Activated CD4-positive, alpha-beta T cell treated with anti-CD3 and anti-CD28 coated beads, Interleukin-2, Interleukin-4, amounts not matched to agents 100 ng/mL and 50 ng/mL, durations not matched to agents 16 hours and 8 hours (primary cell): ENCODE measurements at places on chromosomes 1 and 21.

GRCh38 chr21:43611598-43612369 is 47.5 kb downstream of the HSF2BP start:
- peak; percentile 13 for DNase-seq

- no peak for DNase-seq
Measured at GRCh38 chr1:110230381-110231199, 20.5 kb downstream of the KCNC4 start.

DNA sequence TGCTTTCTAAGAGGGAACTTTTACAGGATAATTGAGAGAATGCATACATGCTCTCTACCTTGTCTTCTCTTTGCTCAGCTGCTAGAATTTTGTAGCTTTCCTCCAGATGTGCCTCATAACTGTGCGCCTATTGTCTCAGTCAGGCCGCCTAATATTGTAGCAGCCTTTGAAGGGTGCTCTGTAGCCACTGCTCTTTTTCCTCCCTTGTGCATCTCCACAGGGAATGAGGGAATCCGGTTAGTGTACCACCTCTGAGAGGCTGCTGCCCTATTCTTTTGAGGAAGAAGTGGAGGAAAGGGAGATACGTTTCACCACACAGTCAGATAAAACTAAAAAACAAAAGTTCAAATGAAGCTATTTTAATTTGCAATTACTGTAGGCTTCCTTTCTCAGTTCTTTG is 22.8 kb downstream of the TTC3 start:
- no peak for DNase-seq

DNA sequence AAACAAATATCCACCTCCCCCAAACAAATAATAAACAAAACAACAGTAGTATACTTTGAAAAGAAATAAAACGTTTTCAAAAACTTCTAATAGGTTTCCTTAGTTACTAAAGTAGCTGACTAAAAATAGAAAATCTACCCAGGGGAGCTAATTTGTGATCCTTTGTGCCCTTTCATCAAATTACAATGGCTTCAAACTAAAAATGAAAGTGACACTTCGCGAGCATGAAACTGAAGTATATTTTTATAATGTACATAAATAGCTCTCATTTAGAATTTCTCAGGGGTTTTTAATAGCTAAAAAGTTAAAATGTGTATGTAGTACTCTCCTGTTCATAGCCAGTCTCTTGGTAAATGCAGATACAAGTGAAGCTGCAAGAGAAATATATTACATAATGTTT is 78.4 kb downstream of the BRINP3 start:
- DNase-seq, result no peak

- no peak for DNase-seq
Measured at GRCh38 chr1:13593511-13594131, 10.0 kb downstream of the PDPN start.

- DNase-seq, result no peak
Measured at GRCh38 chr1:41014871-41015270, 6.7 kb downstream of the SLFNL1 start.

- DNase-seq, result no peak
Measured at GRCh38 chr21:32562915-32563314, 22.4 kb downstream of the TCP10L start.

GRCh38 chr1:29310616-29311180 is 74.4 kb downstream of the PTPRU start:
- no peak for DNase-seq

GRCh38 chr1:37034121-37035013 is at the start of gene GRIK3:
GRIK3 (minus strand) TSS chr1:37034515; CDS start chr1:37034108, 407 bp downstream.
- DNase-seq, result no peak

DNA sequence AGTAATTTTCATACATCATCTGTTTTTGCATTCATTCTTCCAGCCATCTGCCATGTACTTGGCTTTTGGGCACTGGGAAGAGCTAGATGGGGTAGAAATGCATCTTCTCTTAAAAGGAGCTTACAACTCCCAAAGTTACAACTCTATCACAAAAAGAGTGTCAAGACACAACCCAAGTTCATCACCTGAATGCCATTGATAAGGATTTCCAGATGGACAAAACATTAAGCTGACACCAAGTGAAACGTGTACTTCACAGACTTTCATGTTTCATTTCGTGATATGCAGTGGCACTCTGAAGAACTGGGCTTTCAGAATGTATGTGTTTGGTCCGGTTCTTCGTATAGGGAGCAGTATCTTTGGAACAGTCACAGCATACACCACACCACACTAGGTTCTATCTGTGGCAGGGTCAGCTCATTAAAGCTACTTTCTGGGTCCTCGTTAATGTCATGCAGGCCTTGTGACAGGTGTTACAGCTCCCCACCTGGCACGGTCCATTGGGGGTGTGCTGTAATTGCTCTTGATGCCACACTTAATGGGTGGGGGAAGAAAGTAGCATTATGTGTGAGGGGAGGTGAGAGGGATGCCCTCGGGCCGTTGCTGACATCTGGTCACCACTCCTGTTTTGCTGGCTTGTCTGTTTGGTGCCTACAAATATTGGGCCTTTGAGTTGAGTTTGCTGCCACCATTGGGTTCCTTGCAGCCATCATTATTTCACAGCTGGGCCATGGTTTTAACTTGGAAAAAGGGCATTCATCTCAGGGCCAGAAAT is 164.9 kb downstream of the NFIA start:
- peak; percentile 11 for DNase-seq

DNA sequence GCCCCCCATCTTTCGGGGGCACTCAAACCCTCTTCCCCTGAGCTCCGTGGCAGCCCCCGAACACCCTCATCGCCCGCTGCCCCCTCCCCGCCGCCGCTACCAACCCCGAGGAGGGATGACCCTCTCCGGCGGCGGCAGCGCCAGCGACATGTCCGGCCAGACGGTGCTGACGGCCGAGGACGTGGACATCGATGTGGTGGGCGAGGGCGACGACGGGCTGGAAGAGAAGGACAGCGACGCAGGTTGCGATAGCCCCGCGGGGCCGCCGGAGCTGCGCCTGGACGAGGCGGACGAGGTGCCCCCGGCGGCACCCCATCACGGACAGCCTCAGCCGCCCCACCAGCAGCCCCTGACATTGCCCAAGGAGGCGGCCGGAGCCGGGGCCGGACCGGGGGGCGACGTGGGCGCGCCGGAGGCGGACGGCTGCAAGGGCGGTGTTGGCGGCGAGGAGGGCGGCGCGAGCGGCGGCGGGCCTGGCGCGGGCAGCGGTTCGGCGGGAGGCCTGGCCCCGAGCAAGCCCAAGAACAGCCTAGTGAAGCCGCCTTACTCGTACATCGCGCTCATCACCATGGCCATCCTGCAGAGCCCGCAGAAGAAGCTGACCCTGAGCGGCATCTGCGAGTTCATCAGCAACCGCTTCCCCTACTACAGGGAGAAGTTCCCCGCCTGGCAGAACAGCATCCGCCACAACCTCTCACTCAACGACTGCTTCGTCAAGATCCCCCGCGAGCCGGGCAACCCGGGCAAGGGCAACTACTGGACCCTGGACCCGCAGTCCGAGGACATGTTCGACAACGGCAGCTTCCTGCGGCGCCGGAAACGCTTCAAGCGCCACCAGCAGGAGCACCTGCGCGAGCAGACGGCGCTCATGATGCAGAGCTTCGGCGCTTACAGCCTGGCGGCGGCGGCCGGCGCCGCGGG is 837 bp downstream of the FOXD3 start:
- peak; percentile 23 for DNase-seq

DNA sequence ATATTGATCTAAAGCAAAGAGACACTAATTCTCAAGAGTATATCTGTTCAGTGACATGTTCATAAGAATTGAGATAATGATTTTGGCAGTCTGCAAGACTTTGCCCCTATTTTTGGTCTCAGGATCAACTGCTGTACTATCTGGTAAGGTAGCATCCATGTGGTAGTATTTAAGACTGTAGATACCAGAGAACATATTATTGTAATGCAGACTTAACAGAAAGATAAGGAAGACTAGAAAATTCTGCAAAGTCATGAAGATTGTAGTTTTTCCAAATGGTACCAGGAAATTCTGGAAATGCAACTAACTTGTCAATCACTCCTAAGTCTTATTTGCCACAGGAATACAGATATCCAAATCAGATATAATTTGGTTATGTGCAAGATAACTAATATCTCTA is 35.1 kb downstream of the RNF2 start:
- DNase-seq, result no peak

GRCh38 chr1:223052462-223052861 is 90.6 kb downstream of the TLR5 start:
- no peak for DNase-seq

DNA sequence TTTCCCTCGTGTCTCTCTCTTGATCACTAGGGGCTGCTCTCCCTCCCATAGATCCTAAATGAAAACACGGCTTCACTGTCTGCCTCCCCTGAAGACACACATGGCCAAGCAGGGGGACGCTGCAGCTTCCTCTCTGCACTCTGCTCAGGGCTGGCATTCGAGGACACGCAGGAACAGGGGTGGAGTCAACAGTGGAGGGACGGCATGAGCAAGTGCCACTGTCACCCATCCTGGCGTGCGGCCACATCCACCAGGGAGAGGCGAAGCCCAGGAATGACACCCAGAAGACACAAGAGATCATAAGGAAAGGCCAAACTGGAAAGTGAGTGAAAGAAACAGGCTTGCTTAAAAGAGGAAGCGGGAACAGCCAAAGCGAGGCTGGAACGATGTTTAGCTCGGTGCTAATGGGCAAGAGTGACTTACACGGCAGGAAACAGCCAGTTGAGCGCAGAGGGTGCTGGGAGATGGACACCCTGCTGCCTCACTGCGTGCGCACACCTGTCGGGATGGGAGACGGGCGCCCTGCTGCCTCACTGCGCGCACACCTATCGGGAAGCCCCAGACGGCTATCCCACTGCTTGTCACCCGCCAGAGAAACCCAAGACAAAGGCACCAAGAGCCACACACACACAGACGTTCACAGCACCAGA is 13.6 kb upstream of the C1QTNF12 start:
- no peak for DNase-seq

DNA sequence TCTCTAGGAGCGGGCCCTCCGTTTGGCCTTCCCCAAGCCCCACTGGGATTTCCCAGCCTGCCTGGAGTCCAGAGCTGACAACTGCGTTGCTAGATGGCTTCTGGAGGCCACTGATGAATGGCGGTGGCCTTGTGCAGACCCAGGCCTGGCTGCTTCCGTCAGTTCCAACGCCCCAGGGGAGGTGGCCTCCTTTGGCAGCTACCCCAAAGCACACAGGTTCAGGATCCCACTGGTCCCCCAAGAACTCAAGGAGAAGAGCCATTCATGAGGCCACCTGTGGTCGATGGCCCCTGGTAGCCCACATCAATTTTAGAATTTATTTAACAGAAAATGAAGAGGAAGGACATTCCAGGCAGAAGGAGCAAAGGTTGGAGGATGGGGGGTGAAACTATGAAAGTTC is 85.2 kb downstream of the LACTBL1 start:
- no peak for DNase-seq

GRCh38 chr1:174995121-174995520 is 4.6 kb upstream of the CACYBP start:
- DNase-seq, result no peak

DNA sequence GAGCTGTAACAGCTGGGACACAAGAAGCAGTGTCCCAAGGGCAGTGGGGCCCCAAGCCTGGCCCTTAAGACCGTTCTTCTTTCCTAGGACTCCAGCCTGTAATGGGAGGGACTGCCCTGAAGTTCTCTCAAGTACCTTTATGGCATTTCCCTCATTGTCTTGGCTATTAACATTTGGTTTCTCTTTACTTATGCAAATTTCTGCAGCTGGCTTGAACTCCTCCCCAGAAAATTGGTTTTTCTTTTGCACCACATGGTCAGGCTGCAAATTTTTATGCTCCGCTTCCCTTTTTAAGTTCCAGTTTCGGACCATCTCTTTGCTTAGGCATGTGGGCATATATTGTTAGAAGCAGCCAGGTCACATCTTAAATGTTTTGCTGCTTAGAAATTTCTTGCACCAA is 3.1 kb upstream of the MROH9 start:
- DNase-seq, result no peak

- DNase-seq, result no peak
Measured at GRCh38 chr1:35894183-35894582, 11.2 kb downstream of the AGO1 start.

GRCh38 chr1:223364685-223365382 is 858 bp upstream of the SUSD4 start:
- DNase-seq, result no peak

DNA sequence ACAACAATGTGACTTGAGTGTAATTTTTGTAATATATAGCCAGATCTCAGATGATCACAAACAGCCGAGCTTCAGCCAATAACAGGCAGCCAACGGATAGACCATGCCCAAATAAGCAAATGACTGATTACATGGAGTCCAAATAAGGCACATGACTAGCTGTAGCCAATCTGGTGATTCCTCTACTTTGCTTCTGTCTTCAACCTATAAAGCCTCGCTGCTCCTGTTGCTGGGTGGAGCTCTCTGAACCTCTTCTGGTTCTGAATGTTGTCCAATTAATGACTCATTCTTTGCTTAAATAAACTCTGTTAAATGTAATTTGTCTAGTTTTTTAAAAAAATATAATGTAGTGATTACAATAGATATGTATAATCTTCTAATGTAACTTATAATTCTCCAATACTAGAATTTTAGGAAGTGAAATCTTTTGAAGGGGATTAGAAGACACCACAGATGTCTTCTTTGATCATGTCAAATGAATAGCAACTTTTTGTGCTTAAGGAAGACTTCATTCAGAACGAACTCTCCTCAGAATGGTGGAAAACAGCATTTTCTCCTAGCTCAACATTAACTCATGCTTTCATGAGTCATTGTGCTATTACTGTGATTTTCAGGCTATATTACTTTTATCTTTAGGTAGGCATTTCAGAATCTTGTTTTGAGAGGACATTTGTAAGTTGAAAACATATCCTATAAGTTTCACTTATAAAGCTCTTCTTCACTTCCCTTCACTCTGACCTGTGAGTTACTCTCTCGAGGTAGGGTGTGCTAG is 857.8 kb upstream of the B3GALT2 start:
- no peak for DNase-seq

DNA sequence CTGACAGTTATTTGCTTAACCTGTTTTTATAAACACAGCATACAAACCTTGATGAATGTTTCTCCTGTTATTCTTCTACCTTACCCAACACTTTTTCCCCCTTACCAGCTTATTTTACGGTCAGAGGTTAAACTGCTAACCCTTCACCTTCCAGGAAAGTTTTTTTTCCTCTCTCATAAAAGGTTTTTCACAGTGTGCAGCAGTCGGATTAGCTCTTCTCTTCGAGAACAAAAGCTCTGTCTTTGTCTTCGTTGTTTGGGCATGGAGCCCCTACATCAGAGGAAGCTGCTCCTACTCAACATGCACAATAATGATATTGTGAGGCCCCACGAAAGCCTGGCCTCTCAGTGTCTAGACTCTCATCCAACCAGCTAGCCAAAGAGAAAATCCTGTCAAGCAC is 42.0 kb downstream of the DENND1B start:
- DNase-seq, result no peak

DNA sequence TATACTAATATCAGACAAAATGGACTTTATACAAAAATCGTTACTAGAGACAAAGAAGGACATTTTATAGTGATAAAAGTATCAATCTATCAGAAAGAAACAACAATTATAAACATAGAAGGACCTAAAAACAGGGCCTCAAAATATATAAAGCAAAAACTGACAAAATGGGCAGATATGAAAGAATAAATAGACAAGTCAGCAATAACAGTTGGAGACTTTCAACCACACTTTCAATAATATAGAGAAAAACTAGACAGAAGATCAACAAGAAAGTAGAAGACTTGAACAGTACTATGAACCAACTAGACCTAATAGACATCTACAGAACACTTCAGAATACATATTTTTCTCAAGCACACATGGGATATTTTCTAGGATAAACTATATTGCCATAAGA is 52.4 kb downstream of the MIS18A start:
- no peak for DNase-seq
